AG20443 (cell line): ENCODE measurements at places on chromosomes 4 and X.

DNA sequence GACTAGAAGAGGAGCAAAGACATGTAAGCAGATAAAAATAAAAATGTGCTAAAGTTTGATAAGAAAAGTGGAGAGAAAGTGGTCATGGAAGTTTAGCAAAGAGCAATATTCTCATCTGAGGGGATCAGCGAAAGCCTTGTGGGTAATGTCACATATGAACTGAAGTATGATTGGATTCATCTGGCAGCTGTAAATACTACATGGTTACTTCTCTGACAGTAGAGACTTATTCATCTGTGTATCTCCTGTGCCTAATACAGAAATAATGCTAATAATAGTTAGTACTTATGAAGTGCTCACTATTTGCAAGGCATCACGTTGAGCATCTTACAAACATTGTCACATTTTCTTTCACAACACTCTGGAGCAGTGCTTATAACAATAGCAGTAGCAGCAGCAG lies 8.9 kb upstream of the IGSF1 start:
- DNase-seq = no peak

DNA sequence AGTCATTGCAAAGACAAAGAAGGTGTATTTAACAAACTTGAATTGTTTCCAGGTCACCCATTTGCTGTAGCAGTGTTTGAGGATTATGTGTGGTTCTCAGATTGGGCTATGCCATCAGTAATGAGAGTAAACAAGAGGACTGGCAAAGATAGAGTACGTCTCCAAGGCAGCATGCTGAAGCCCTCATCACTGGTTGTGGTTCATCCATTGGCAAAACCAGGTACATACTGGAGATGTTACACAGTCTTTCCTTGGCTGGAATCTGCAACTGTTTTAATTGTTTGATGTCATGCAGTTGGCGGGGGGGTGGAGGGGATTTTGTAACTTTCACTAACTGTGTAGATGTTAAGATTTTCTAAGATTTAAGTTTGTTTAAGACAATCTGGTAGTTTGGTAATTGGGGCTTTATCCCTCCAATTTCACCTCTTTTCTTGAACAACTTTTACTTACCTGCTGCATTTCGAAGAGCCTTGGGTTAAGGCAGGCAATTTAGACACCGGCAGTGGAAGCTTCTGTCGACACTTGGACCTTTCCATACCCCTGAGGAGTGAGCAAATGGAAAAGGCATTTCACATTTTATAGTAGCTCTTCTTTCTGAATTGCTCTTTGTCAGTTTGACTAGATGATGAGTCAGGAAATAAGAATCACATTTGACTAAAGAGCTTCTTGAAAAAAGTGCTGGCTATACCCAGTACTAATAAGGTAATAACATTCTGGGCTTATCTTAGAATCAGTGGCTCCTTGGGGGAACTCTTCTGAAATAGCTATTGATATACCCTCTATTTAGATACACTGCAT lies 67.4 kb downstream of the EGF start:
- DNase-seq = peak; percentile 47

GRCh38 chr4:86759298-86759697 lies 89.9 kb downstream of the SLC10A6 start:
- DNase-seq = no peak

DNA sequence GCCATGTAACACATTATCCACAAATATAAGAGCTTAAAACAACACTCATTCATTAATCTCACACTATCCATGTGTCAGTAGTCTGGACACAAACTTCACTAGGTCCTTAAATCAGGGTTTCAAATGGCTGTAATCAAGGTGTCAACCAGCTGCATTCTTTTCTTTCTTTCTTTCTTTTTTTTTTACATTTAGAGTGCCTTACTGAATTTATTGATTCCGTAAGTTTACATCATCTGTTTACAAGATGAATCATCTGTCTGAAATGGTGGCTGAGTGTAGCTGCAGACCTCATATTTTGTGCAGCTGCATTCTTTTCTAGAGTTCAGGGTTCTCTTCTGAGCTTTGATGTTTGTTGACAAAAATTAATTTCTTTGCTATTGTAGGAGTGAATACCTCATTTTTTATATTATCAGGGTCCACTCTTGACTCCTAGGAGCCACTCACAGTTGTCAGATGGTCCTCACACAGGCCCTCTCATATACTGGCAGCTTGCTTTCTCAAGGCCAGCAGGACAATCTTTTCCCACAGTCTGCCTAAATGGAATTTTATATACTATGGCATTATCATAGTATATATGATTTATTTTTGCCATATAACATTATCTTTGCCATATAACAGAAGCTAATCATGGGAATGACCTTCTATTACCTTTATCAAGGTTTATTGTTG lies 37.8 kb downstream of the SPOCK3 start:
- no peak for DNase-seq

- DNase-seq = no peak
These were observed 18.4 kb upstream of the ODAM start for GRCh38 chr4:70177090-70177489.

GRCh38 chrX:118948270-118948669 lies 26.1 kb upstream of the LONRF3 start:
- no peak for DNase-seq

- DNase-seq = no peak
These were observed 467.4 kb downstream of the GRIA2 start for GRCh38 chr4:157687971-157688370.

DNA sequence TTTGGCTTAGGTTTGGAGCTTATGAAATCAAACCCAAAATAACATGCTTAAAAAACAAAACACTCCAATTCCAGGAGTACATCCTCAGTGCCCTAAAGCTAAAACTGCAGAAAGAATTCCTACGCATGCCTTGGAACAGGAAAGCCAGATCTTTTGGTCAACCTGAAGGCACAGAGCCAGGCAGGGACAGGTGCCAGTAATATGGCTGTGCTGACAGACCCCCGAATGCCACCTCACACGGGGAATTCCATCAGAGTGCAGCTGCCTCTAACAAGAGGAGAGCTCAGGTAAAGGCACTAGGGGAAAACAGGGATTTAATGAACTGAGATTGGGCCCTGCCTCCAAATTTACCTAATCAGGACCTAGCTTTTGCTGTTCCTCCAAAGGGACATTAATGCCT lies 77.1 kb downstream of the SHISA3 start:
- DNase-seq = no peak

- peak; percentile 25 for DNase-seq
These were observed 187.7 kb downstream of the ENOX2 start for GRCh38 chrX:130715299-130715698.

GRCh38 chr4:20356565-20356964 lies 104.9 kb downstream of the SLIT2 start:
- DNase-seq = no peak

- peak; percentile 65 for DNase-seq
These were observed 17.6 kb downstream of the APBB2 start for GRCh38 chr4:41196633-41197332.

DNA sequence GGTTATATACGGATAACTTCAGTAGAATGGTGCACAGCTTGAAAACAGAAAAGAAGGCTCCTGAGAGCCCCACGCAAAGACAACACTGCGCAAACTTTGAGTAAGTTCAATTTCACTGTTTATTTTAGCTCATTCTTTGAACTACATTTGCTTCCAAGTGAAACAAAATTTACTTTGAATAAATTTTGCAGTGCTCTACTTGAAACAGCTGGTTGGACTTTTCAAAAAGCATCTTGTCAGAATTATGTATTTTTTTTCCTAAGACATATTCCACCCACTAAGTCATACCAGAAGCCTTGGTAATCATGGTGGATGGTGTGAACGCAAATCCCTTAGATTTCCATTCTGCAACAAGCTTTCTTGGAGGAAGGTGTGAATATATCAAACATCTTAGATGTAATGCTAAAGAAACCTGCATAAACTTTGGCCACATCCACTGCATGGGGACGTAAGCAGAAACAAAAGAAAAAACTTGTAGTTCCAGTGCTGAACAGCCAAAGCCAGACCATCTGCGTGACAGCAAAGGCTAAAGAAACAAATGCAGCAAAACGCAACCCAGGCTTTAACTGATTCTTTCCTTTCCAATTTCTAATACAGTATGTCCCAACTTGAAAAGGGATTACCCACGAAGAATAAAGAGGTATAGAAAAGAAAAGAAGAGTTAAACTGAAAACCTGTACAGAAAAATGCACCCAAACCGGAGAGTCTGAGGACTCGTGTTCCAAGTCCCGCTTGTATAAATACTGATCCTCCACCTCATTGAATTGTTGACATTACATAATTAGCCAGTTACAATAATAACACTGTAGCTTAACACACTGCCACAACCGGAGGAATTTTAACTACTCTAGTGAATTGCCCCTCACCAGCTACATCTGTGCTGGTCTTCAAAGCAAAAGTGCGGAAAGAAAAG lies 90.9 kb downstream of the SH3RF1 start:
- DNase-seq = peak; percentile 41

- DNase-seq = no peak
These were observed 111.6 kb downstream of the FAM53A start for GRCh38 chr4:1572521-1572920.

- DNase-seq = no peak
These were observed 50.1 kb downstream of the RXFP1 start for GRCh38 chr4:158571736-158572135.

GRCh38 chrX:78593701-78594100 lies 65.4 kb downstream of the RTL3 start:
- no peak for DNase-seq

DNA sequence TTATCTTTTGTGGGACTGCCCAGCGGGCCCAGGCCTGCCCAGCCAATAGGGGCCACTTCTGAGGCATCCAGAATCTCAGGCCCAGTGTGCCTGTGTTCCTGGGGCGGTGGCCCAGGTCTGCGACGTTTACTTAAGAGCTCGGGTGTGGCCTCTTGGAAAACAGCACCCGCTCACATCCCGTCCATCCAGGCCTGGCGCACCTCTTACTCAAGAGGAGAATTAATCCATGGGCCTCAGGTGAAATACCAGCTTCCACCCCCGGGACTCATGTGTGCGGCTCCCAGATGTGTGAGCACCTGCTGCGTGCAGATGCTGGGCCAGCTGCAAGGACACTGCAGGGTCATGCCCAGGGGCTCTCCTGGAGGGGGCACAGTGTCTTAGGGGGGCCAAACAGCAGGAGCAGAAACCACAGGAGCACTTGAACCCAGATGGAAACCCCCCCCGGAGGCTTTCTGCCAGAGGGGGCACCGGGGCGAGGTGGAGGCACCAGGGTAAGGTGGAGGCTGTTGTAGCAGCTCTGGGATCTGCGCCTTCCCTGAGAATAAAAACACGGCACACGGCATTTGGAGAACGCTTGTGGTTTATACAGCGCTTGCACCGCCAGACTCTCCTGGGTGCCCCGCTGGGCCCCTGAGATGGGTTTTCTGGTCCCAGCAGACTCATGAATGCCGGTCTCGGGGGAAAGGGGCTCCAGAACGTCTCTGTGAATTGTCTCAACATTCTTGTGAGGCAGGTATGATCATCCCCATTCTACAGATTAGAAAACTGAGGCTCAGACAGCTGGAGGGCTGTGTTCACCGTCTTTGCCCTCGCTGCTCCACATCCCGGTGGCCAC lies 2.8 kb downstream of the PSAPL1 start:
- DNase-seq = no peak

DNA sequence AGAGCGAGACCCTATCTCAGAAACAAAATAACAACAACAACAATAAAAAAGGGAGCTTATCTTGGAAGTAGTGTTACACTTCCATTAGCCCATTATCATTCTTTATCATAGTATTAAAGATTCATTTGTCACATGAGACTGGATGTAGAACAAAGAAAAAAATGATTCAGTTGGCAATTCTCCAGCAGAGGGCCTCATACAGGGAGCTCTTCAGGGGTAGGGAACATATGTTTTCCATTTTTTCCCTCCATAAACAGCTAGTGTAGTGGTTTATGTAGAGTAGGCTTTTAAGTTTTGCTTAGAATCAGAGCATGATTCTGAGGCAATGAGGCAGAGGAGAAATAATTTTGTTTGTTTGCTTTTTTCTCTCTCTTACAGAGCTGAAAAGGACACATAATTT lies 5.8 kb downstream of the CPE start:
- no peak for DNase-seq

DNA sequence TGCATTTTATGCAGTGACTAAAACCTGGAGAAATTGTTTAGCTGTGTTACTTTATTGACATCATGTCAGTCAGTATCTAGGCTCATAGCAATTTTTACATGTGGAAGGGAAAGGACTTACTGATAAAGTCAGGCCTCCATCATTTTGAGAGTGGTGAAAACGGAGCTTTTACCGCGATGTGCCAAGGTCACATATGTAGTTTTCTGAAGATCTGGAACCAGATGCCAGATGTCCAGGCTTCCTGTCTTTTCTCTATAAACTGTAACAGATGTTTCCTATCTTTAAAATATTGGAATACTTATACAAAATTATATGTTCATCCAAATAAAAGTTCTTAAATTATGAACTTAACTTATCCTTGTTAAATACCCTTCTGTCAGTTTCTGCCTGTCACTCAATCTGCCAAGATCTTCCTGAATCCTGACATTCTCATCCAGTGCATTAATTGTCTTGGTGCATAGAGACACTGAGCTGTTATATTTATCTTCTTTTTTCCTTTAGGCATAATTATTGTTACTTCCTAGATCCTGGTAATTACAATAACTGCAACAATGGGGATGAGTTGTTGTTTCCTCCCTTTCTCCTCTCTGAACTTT lies 1646.2 kb upstream of the TENM3 start:
- DNase-seq = no peak

DNA sequence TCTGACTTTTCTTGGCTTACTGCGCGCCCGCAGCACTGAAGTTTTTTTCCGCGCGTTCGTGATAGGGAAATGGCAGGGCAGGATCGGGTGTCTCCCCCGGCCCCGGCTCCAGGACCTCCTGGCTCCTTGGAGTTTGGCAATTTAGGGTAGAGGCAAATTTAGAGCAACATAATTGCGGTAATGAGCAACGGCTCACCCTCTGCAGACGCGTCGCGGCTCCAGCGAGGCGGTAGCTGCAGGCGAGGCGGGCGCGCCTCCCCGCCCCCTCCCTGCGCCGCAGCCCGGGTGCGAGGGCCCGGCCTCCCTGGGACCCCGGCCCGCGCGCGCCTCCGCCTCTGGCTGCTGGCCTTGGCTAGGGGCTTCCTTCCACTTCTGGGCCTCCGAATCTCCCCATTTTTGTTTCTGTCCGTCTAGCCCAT lies 6.2 kb downstream of the MSX1 start:
- no peak for DNase-seq

- no peak for DNase-seq
These were observed 17.6 kb downstream of the TKTL1 start for GRCh38 chrX:154313147-154313546.

DNA sequence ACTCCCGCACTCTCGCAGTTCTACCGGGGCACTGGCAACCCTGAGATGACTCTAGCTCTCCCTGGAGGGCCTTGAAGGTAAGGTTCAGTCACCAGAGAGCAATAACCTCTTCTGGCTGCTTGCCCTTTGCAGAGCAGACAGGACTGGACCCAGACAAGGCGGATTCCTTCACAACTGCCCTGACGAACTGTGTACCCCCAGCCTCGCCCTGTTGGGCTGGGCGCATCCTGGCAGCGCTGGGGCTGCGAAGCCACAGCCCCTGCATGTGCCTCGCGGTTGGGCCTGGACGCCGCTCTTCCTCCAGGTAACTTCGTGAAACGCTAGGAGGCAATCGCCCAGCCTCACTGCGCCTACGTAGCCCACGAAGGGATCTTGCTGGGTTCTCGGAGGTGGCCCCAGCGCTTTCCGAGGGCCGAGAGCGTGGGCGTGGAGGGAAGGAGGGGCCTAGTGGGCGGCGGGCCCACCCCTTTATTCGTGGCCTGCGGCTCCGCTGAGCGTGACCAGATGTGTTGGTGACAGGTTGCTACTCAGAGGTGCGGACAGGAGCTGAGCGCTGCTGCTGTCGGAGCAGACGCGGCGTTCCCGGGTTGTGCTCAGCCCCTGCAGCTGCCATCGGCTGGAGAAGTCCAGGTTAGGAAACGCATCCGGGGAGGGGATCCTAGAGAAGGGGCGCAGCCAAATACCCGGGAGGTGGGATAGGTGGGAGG lies 1.9 kb upstream of the MAMLD1 start:
- no peak for DNase-seq

GRCh38 chr4:103100691-103101090 lies 1.1 kb upstream of the BDH2 start:
- no peak for DNase-seq
